Activated CD8-positive, alpha-beta memory T cell treated with anti-CD3 and anti-CD28 coated beads, Interleukin-2, amount 50 U/mL, for 4 hours (primary cell): ENCODE measurements at places on chromosomes 3 and 15.

DNA sequence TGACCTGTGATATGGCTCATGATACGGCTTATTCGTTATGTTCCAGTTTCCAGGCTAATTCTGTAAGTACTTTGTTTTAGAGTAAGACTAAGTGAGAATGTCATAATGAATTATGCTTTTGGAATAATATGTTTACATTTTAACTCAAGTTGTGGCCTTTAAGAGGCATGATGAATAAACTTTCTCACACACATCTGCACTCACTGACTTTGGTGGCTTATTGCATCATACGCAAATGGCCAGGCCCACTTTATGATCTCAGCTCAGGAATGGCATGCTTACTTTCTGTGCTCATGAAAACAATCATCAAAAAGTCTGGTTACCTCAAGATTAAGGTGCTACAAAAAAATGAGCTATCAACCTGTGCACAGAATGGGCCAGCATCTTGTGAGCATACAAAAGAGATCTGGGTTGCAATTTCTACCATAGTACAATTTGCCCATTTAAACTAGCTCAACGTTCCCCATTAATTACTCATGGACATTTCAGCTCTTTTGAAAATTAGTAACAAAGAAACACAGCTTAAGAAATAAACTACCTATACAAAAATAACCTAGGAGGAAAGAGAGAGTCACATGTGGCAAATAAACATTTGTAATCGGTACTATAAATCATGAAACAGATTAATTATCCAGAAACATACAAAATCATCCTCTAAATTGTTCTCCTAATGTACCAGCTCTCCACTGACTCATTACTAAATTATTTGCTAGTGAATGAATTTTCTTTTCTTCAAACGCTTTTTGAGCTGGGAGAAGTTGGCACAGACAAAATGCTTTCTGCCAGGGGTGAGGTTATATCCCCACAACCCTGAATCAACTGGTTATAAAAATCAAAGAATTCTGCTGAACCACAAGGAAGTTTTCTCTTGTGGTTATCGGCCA lies 439.0 kb upstream of the ADAMTS9 start:
- DNase-seq = no peak

GRCh38 chr15:36914466-36914865 lies 185.9 kb downstream of the MEIS2 start:
- no peak for DNase-seq

DNA sequence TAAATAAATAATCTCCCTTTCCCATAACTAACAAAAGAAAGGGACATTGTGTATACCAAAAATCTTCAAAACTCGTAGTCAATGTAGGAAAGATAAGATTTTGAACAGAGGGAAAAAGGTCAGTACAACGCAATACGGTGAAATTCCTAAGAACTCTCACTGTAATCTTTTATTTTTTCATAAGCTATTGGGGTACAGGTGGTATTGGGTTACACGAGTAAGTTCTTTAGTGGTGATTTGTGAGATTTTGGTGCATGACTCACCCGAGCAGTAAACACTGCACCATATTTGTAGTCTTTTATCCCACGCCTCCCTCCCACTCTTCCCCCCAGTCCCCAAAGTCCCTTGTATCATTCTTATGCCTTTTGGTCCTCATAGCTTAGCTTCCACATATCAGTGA lies 718.0 kb downstream of the TBL1XR1 start:
- DNase-seq = no peak

- DNase-seq = no peak
These were observed 267.6 kb upstream of the MDFIC2 start for GRCh38 chr3:70580021-70580420.

- DNase-seq = no peak
These were observed 210.6 kb upstream of the CHRM5 start for GRCh38 chr15:33757516-33758232.

DNA sequence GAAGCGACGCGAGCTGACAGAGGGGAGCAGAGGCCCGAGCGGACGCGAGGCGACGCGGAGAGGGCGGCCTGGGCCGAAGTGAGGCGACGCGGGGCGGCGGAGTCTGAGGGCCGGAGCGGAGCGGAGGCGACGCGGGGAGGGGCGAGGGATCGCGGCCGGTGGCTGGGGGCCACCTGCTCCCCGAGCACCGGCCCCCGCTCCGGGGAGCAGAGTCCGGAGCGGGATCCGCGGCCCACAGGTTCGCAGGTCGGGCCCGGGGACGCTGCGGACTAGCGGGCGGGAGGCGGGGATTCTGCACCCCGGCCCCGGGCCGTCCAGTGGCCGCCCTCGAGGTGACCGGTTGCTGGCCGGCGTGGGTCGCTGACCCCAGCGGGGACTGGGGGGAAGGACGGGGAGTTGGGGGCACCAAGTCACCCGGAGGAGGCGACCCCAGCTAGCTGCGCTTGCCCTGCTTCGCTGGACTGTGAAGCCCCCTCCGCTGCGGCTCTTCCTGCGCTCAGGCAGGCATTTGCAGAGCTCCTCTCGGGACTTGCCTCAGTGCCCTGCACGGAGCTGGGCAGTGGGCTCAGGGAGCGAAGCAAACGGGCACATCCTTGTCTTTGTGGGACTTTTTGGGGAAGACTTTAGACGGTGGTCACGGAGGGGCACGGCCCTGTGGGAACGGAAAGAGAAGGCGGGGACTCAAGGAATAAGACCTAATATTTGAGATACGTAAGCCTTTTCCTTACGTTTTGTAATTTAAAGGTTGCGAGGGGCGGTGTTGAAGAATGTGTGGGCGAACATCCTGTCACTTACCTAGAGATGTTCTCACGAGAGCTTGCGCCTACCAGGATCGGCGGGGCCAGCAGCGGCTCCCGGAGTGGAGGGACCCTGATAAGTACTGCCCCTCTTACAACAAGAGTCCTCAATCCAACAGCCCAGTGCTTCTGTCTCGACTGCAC lies 566 bp downstream of the HMCES start:
- DNase-seq = peak; percentile 54

- DNase-seq = no peak
These were observed 34.8 kb upstream of the RPL32 start for GRCh38 chr3:12875857-12876836.

DNA sequence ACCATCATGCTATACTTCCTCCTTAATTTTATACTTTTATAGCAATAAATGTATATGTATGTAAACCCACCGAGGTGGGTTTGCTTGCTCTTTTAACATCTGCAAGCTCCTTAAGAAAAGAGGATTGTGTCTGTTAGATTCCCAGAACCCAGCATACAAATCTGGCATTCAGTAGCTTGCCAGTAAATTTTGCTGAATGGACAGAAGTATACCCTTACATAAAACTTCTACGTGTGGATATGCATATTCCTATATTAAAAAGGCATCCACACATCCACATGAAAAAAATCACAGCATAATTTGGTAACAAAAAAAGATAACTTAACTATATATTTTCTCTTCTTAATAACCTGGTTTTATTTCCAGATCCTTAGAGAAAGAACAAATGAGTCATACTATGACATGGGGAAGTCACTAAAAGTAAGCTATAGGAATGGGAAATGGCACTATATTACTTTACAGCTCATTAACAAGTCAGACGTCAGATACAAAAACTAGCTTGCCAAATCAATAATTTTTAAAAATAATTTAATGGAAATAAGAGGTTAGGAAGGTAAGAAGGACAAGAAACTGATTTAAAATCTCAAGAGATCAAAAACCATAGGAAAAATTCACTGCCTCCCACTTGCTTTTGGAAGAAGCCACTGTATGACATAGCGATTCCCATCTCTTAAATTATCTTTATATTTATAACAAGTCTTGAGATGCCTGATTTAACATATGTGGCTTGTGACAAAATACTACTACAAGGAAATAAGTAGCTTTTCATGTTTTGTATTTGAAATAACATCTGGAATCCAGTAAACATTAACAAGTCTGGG lies 68.7 kb downstream of the SUMF1 start:
- no peak for DNase-seq

- DNase-seq = no peak
These were observed 145.0 kb upstream of the MCTP2 start for GRCh38 chr15:94086341-94086740.

GRCh38 chr15:36907295-36907694 lies 193.1 kb downstream of the MEIS2 start:
- DNase-seq = no peak

DNA sequence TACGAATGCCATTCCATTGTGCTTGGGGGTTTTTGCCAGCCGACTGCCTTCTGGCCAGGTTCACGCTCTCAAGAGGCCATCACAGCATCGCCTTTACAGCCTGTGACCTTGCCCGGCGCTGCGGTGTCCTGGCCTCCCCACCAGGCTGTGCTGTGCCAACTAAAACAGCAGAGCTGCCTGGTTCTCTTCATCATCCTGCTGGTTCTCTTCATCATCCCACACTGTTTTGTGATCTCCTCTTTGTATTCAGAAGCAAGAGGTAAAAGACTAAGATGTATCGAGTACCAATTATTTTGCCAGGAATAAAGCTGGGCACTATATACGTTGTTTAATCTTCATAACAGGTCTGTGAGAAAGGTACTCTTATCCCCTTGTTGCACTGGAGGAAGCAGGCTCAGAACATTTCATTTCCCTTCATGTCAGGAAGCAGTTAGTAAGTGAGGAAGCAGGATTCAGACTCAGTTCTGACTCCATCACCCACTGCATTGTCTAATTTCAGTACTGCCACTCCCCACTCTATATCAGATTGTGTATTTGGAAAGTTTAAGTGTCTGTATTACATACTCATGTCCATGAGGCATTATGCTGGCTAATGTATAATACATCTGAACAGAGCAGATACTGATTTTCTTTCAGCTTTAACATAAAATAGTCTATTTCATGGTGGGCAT lies 92.7 kb downstream of the LRRC28 start:
- DNase-seq = peak; percentile 58

- no peak for DNase-seq
These were observed 18.0 kb downstream of the ISG20 start for GRCh38 chr15:88656760-88657221.

- no peak for DNase-seq
These were observed 33.4 kb downstream of the MYO1E start for GRCh38 chr15:59339252-59339672.

DNA sequence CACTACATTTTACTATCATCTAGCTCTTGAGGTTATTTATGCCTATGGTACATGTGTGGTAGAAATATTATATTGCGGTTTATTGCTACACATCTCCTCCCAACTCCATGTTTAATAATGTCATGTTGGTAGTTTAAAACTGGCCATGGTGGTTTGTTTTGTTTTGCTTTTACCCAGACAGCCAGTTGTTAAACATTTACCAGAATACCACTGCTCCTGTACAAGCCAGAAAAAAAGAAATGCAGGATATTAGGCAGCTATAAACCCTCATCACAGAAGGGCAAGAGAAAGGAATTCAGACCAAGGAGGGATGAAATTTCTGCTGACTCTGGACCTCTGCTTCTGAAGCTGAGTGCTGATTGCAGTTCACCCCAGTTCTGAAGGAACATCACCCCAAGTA lies 451.8 kb upstream of the IL12A start:
- no peak for DNase-seq

GRCh38 chr15:77857419-77857818 lies 220.1 kb downstream of the TBC1D2B start:
- peak; percentile 2 for DNase-seq

GRCh38 chr3:134652886-134653630 lies 2.2 kb upstream of the KY start:
- no peak for DNase-seq

GRCh38 chr3:114401346-114401745 lies 107.5 kb downstream of the TIGIT start:
- no peak for DNase-seq

- DNase-seq = no peak
These were observed 662 bp downstream of the TMEM108 start for GRCh38 chr3:133038731-133039375.

GRCh38 chr3:193974671-193975535 lies 161.0 kb upstream of the HES1 start:
- DNase-seq = no peak

GRCh38 chr3:39809181-39809994 lies at the start of gene MYRIP:
MYRIP (plus strand) TSS chr3:39809609; CDS start chr3:39900817, 91,208 bp downstream.
- no peak for DNase-seq

- DNase-seq = no peak
These were observed 54.0 kb downstream of the TIPARP start for GRCh38 chr3:156728267-156728985.

DNA sequence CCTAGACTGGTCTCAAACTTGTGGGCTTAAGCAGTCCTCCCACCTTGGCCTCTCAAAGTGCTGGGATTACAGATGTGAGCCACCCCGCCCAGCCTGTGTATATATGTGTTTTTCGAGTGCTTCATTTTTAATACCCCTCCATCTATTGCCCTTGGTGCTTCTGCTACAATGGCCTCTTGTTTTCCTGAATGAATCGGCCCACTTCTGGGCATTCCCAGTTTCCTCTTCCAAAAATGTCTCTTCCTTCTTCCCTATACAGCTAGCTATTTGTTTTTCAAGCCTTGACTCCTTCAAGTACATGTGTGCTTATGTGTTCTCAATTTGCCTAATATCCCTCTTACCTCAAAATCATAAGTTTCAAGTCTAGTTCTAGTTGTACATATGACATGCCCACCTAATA lies 16.7 kb downstream of the DIPK2A start:
- no peak for DNase-seq

GRCh38 chr3:140176526-140176925 lies 241.5 kb downstream of the CLSTN2 start:
- DNase-seq = no peak

DNA sequence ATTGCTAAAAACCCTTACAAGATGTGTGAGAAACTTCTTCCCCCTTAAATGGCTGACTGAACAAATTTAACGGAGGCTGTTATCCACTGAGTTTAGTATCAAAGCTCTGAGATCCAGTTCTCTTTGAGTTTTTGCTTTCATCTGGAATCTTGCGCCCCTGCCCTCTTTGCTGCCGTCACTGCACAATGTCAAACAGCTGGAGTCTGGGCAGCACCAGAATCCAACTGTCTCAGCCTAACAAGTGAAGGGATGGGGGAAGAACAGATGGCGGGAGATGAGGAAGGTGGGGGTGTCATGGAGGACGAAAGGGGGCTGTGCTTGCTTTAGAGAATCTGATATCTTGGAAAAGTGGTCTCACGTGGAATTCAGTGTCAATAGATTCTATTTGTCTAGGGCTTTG lies 7.0 kb upstream of the BOC start:
- DNase-seq = no peak
